ENCODE measurements at places on chromosomes 1 and 21.
A peak's percentile ranks its signal among the peaks of the same experiment; 100 is the strongest.

- no peak overlapping the region for H3K27ac ChIP-seq
- H3K4me3 ChIP-seq = no peak overlapping the region
- no peaks in the 10 kb centered on the region for H3K4me1 ChIP-seq
- no peaks in the 10 kb centered on the region for H3K27me3 ChIP-seq
- no peak for DNase-seq
- H3K36me3 ChIP-seq = peaks cover 16% of the 10 kb centered on the region
These were observed 3.8 kb downstream of the TAS1R3 start for GRCh38 chr1:1334835-1335234.

GRCh38 chr1:10179406-10180091, 30.8 kb upstream of the KIF1B start:
- peaks cover 16% of the 10 kb centered on the region for H3K4me1 ChIP-seq
- H3K36me3 ChIP-seq = peaks cover 44% of the 10 kb centered on the region
- H3K27ac ChIP-seq = no peak overlapping the region
- no peak overlapping the region for H3K4me3 ChIP-seq

- no peak overlapping the region for H3K4me3 ChIP-seq
- no peak for DNase-seq
- H3K27ac ChIP-seq = no peak overlapping the region
- no peaks in the 10 kb centered on the region for H3K4me1 ChIP-seq
- peaks cover 13% of the 10 kb centered on the region for H3K27me3 ChIP-seq
These were observed 33.4 kb downstream of the PSMG1 start for GRCh38 chr21:39149882-39150281.

GRCh38 chr1:200684015-200684414, 14.3 kb upstream of the DDX59 start:
- H3K4me1 ChIP-seq = no peaks in the 10 kb centered on the region
- peaks cover 14% of the 10 kb centered on the region for H3K27me3 ChIP-seq
- H3K36me3 ChIP-seq = no peaks in the 10 kb centered on the region
- H3K4me3 ChIP-seq = no peak overlapping the region
- no peak overlapping the region for H3K27ac ChIP-seq

DNA sequence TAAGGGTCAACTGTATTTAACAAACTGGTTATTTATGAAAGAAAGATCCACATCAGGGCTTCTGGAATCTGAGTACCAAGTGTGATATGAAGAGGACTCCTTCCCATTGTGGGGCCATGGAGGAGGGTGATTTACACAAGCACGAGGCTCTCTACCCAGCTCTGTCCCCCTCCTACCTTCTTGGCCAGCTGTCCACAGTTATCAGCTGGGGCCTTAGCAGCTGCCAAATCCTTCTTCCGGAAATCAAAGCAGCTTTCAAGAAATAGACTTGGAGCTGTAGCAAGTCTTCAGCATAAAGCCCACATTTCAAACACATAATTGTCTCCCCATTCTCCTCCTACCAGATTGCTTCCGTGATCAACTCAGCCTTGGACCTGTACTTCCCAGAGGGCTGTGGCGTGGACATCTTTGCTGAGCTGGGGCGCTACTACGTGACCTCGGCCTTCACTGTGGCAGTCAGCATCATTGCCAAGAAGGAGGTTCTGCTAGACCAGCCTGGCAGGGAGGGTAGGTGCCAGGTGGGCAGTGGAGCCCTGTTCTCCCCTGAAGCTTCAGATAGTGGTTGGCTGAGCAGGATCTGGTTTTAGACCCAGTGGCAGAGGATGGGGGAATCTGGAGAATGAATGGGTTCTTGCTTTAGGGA, 15.5 kb downstream of the AZIN2 start:
- no peaks in the 10 kb centered on the region for H3K27me3 ChIP-seq
- DNase-seq = no peak
- no peak overlapping the region for H3K4me3 ChIP-seq
- no peak overlapping the region for H3K27ac ChIP-seq
- H3K4me1 ChIP-seq = peaks cover 51% of the 10 kb centered on the region

DNA sequence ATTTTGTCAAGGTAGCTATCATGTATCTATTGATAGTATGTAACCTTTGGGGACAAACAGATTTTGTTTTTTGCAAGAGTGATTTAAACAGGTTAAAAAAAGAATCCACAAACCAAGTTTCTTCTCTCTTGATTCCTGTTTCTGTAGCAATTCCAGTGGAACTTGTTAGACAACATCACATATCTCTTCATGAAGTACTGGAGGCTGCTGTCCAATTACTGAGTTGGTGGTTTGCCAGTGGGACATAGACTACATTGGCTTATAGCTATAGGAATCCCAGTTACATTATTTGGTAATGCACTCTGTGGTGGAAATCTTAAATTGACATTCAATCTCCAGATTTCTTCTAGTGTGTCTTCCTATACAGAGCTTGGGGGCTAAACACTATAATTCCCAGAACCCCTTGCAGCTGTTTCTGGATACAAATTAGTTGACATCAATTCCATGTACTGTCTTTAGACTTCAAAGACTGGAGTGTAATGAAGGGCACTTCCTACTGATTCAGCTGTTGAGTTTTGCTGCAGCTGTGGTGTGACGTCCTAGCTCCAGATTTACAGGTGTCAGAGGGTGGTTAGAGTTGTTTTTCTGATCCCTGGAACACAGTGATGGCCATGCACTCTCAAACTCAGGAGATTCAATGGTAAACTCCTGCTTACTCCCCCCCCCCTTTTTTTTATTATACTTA, 29.4 kb upstream of the GCLM start:
- no peaks in the 10 kb centered on the region for H3K36me3 ChIP-seq
- no peaks in the 10 kb centered on the region for H3K4me1 ChIP-seq
- peaks cover 10% of the 10 kb centered on the region for H3K27me3 ChIP-seq
- DNase-seq = no peak
- no peak overlapping the region for H3K27ac ChIP-seq

GRCh38 chr1:40905061-40905460, 42.9 kb upstream of the CITED4 start:
- no peak overlapping the region for H3K4me3 ChIP-seq
- no peak for DNase-seq
- H3K4me1 ChIP-seq = no peaks in the 10 kb centered on the region
- H3K36me3 ChIP-seq = no peaks in the 10 kb centered on the region

- no peak overlapping the region for H3K4me3 ChIP-seq
- H3K27ac ChIP-seq = no peak overlapping the region
- H3K4me1 ChIP-seq = no peaks in the 10 kb centered on the region
- H3K27me3 ChIP-seq = no peaks in the 10 kb centered on the region
- DNase-seq = no peak
These were observed 110.1 kb downstream of the ZBTB18 start for GRCh38 chr1:244161236-244161510.

GRCh38 chr21:36306872-36307534, 13.0 kb upstream of the MORC3 start:
- no peak for DNase-seq
- peaks cover 10% of the 10 kb centered on the region for H3K4me1 ChIP-seq
- H3K27me3 ChIP-seq = no peaks in the 10 kb centered on the region
- no peak overlapping the region for H3K27ac ChIP-seq
- H3K36me3 ChIP-seq = peaks cover 3% of the 10 kb centered on the region

DNA sequence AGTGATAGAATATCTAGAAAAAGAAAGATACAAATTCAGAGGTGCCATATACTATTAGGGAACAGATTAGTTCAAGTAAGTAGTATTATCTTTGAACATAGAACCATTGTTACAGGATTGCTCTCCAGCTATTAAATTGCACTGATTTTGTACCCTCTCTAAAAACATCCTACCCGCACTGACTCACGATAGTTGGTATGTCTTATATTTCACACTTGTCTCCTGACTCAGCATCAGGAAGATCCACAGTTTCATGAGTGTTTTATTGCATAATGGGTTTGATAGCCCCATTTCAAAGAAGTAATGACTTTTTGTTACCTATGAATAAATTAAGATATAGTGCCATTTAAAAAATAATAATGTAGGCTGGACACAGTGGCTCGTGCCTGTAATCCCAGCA, 6.0 kb downstream of the TATDN3 start:
- no peak overlapping the region for H3K27ac ChIP-seq
- no peak for DNase-seq
- peaks cover 13% of the 10 kb centered on the region for H3K4me1 ChIP-seq
- no peak overlapping the region for H3K4me3 ChIP-seq

DNA sequence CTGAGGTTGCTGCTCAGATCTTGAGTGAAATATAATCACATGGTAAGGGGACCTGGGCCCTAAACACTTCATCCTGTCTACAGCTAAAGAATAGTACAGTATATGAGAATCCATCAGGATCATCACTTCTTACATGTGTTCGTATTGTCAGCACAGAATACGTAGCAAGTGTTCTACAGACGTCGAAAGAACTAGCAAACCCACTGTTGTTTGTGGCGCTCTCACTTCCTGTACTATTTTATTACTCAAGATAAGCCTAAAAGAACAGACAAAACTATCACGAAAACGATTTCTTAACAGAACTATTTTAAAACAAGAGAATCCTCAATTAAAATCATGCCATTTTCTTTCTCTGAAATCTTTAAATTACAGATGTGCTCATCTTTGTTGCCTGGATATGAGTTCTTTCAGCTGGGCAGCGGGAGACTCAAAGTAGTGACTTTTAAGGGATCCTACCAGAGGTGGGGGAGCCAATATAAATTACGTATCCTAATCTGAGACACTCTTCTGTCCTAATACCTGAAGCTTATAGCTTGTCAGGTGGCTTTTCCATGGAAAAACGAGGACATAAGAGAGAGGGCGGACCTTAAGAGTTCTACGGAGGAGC, 724 bp downstream of the ST7L start:
- DNase-seq = peak; percentile 11
- peak overlapping the region; percentile 99 for H3K27ac ChIP-seq
- peak overlapping the region; percentile 99 for H3K4me3 ChIP-seq
- H3K4me1 ChIP-seq = peaks cover 20% of the 10 kb centered on the region

- H3K4me3 ChIP-seq = peak overlapping the region; percentile 91
- H3K27me3 ChIP-seq = no peaks in the 10 kb centered on the region
- H3K27ac ChIP-seq = peak overlapping the region; percentile 87
- H3K4me1 ChIP-seq = peaks cover 47% of the 10 kb centered on the region
These were observed 1.2 kb downstream of the ZDHHC18 start for GRCh38 chr1:26827663-26828062.

DNA sequence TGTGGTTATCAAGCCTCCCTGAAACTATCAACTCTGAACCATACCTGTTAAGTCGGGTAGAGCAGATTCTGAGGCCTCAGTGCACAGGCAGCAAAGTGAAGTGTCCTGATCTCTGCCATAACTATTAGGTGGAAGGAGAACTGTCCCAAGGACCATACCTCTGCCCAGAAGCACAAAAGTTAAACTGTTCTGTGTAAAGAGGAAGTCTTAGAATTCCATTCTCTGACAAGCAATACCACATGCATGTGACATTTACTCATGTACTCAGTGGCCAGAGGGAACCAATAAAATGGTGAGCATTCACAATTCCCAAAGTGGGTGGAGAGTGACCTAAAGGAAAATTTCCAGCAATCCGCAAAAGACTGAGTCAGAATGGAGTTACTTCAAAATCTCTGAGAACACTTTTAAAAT, 61.0 kb downstream of the TOR3A start:
- H3K4me3 ChIP-seq = peak overlapping the region; percentile 38
- DNase-seq = no peak
- peaks cover 22% of the 10 kb centered on the region for H3K4me1 ChIP-seq
- H3K27me3 ChIP-seq = no peaks in the 10 kb centered on the region
- H3K36me3 ChIP-seq = no peaks in the 10 kb centered on the region
- H3K27ac ChIP-seq = peak overlapping the region; percentile 76

DNA sequence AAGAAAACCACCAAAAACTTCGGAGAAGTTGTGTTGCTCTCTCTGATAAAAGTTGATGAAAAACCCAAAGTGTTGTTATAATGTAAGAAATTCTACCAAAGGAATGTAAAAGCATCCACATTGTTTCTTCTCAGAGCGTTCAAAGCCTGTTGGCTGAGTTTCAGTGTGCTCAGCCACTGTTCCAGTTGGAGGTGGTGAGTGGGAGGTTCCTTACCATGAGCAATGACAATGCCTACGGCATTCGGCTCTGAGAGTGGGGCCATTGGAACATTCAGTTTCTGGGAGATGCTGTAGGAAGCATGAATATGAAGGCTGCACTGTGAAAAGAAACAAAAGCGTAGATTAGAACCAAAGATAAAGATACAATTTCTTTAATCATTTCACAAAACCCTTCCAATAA, 20.5 kb upstream of the MYBPHL start:
- no peaks in the 10 kb centered on the region for H3K4me1 ChIP-seq
- H3K36me3 ChIP-seq = peaks cover 8% of the 10 kb centered on the region
- no peak for DNase-seq
- H3K27ac ChIP-seq = no peak overlapping the region
- peaks cover 21% of the 10 kb centered on the region for H3K27me3 ChIP-seq

DNA sequence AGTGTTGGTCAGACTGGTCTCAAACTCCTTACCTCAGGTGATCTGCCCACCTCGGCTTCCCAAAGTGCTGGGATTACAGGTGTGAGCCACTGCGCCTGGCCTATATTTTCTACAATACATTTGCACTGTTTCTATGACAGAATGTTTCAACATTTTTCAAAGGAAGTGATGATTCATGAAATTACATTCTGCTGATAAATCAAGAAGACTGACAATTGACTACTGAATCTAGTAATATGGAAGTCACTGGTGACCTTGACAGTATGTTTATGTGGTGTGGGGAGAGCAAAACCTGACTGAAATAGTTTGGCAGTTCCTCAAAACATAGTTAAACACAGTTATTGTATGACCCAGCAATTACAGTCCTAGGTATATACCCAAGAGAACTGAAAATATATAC, 18.1 kb downstream of the LRIF1 start:
- peaks cover 46% of the 10 kb centered on the region for H3K36me3 ChIP-seq
- no peaks in the 10 kb centered on the region for H3K27me3 ChIP-seq
- DNase-seq = no peak
- peaks cover 4% of the 10 kb centered on the region for H3K4me1 ChIP-seq

GRCh38 chr1:43137445-43138052, 34.5 kb downstream of the EBNA1BP2 start:
- no peaks in the 10 kb centered on the region for H3K36me3 ChIP-seq
- H3K27ac ChIP-seq = no peak overlapping the region
- peaks cover 18% of the 10 kb centered on the region for H3K27me3 ChIP-seq

DNA sequence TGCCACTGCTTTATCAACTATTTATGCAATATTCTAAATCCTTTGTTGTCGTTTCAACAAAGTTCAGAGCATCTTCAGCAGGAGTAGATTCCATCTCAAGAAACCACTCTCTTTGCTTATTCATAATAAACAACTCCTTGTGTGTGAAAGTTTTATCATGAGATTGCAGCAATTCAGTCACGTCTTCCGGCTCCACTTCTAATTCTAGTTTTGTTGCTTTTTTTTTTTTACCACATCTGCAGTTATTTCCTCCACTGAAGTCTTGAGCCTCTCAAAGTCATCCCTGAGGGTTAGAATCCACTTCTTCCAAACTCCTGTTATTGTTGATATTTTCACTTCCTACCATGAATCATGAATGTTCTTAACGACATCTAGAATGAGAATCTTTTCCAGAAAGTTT, 14.8 kb upstream of the ETS2 start:
- no peaks in the 10 kb centered on the region for H3K27me3 ChIP-seq
- H3K27ac ChIP-seq = no peak overlapping the region
- no peaks in the 10 kb centered on the region for H3K36me3 ChIP-seq
- DNase-seq = no peak
- H3K4me3 ChIP-seq = no peak overlapping the region
- H3K4me1 ChIP-seq = peaks cover 13% of the 10 kb centered on the region

GRCh38 chr1:243596431-243597062, 253.5 kb downstream of the AKT3 start:
- peak overlapping the region; percentile 57 for H3K4me3 ChIP-seq
- peak overlapping the region; percentile 86 for H3K27ac ChIP-seq
- H3K36me3 ChIP-seq = peaks cover 45% of the 10 kb centered on the region
- DNase-seq = no peak
- H3K27me3 ChIP-seq = no peaks in the 10 kb centered on the region

GRCh38 chr1:214102907-214103306, 115.1 kb downstream of the PROX1 start:
- no peaks in the 10 kb centered on the region for H3K4me1 ChIP-seq
- H3K27me3 ChIP-seq = no peaks in the 10 kb centered on the region
- no peak for DNase-seq
- no peak overlapping the region for H3K27ac ChIP-seq
